ENCODE measurements at places on chromosomes 2 and 18.

GRCh38 chr2:85596026-85596333 is 435 bp downstream of the RNF181 start:
- no peak for DNase-seq

- no peak for DNase-seq
Observed at GRCh38 chr2:170885130-170885791, 43.8 kb upstream of the GORASP2 start.

DNA sequence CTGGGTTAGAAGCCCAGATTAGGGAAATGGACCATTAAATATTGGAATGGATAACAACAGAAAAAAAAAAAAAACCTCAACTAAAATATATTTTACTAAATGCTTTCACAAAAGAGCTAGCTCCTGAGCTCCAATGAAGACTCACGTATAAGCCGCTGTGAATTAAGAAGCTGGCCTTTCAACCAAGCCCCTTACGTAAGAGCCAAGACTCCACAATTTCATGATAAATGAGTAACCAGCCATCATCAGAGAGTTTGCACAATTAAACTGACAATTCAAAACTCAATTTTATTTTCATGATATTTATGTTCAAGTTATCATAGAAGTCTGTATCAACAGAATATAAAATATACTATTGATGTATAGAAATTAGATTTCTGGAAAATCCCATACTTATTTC is 70.7 kb upstream of the HNRNPA3 start:
- DNase-seq = no peak

DNA sequence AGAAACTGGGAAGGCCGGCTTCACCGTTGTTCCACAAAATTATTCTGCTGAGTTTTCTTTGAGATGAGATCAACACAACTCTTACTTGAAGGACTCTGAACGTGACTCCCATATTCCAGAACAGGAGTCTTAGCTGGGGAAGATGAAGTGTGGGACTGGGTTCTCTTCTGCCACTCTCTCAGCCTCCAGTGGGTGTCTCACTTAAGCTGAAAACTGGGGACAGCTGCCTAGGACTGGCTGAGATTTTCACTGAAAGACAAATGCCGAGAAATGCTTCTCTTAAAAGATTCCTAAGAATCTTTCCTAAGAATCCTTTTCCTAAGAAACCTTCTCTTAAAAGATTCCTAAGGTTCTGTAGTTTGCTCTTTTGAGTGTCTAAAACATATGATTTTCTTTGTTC is 156.6 kb upstream of the LHCGR start:
- DNase-seq = no peak

DNA sequence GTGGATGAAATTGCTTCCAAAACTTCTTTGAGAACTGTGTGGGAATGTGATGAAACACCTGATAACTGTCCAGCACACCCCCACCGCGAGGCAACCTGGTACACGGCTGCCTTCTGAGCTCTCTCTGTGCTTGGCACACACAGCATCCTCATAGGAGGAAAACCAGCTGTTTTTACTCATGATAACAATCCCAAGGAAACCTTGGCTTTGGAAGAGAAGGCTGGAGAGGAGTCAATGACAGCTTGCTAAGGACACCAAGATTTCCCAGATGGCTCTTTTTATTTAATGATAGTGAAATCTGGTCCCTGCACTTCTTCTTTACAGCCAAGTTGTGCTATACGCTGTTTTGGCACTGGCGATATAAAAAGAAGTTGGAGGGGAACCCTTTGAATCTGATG is 232.5 kb upstream of the FN1 start:
- DNase-seq = no peak

DNA sequence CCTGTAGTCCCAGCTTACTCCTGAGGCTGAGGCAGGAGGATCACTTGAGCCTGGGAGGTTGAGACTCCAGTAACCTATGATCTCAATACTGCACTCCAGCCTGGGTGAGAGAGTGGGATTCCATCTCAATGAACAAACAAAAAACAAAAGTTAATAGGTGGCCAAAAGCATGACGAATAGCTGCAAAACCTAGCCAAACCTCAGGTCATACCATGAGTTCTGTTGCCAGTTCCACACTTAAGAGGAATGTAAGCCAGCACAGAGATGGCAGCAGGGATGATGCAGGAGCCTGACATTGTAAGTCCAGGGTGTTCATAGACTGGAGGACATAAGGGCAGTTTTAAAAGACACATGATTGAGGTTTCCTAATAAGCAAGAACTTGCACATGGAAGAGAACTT is 55.3 kb upstream of the RMDN2 start:
- DNase-seq = no peak

DNA sequence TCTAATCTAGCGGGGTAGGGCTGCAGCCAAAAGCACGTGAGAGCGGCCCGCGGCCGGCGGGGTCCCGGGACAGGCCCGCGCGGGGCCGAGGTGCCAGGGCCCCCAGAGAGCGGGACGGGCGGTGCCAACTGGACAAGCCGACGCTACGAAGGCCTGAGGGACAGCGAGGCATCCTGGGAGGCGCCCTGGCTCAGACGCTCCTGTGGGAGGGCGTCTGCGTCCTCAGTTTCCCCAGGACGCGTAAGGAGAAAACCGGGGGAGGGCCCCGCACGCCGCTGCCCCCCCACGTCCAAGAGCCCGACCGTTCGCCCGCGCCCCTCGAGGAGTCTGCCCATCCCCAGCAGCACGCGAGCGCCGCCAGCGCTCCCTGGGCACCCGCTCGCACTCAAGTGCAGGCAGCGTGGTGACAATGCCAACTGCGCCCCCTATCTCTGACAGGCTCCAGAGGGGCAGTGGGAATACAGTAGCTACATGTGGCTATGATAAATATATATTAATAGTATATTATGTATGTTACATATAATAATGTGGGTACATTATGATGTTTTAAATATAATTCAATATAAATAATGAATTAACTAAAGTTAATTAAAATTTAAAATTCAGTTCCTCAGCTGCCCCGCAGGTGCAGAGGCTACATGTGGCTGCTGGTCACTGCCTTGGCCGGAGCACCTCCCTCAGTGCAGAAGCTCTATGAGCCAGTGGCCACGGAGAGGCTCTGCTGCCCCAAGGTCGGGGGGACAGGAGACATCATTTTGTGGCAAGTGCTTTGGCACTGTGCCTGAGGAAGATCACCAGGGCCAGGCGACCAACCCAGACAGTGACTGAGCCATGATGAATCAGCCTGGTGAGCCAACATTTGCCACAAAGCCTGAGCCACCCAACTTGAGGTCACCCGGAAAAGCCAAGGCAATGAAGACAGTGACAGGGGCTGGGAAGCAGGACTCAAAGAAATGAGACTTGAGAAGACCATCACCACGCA is 5.5 kb upstream of the SFT2D3 start:
- peak; percentile 61 for DNase-seq

GRCh38 chr2:233013027-233013461 is at the start of gene NGEF:
NGEF (minus strand) TSS chr2:233013256; CDS start chr2:232974890, 38,366 bp downstream.
- no peak for DNase-seq

DNA sequence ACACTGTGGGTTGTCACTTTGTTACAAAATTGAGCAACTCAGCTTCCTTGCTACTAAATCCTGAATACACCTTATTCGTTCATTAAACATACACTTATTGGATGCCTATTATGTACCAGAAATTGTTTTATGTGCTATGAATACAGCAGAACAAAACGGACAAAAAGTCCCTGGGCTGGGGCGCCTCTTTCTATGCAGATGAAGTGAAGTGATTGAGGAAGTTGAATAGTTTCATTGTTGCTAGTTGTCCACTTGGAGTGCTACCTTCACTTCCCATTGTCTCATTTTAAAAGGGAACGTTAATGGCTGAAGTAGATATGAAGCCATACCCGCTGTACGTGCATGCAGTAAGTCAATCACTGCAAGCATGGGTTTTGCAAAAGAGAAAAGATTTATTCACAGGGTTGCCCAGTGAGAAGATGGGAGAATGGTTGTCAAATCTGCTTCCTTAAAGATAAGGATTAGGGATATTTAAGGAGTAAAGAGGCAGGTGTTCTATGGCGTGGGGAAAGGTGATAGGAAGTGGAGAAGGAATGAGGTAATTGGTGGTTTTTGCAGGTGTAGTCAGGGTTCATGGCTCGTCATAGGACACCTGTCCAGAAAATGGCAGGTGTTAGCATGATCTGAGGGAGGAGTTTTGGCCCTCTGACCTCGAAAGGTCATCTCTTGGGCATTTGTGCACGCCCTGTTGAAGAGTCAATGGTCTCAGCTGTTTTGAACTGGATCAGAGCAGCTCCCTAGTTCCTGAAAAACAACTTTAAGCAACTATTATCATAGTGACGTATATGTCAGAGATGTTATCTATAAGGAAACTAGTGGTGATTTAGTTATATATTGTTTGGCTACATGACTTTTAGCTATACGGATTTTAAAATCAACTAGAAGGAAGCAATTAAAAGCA is 23.5 kb downstream of the TRPM8 start:
- no peak for DNase-seq

DNA sequence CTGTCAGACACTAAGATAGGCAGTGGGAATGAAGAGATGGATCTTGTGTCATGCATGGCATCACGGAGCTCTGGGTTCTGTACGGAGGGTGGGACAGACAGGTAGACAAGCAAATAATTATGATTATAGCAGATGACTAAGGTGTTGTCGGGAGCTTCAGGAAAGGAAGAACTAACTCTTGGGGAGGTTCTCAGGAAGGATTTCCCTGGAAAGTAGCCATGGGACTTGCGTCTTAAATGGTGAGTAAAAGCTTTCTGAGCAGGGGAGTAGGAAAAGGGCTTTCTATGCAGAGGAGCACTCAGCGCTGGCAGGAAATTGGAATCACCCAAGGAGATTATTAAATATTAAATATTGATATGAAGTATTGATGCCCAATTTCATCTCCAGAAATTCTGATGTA is 35.5 kb downstream of the ATOH8 start:
- DNase-seq = no peak

DNA sequence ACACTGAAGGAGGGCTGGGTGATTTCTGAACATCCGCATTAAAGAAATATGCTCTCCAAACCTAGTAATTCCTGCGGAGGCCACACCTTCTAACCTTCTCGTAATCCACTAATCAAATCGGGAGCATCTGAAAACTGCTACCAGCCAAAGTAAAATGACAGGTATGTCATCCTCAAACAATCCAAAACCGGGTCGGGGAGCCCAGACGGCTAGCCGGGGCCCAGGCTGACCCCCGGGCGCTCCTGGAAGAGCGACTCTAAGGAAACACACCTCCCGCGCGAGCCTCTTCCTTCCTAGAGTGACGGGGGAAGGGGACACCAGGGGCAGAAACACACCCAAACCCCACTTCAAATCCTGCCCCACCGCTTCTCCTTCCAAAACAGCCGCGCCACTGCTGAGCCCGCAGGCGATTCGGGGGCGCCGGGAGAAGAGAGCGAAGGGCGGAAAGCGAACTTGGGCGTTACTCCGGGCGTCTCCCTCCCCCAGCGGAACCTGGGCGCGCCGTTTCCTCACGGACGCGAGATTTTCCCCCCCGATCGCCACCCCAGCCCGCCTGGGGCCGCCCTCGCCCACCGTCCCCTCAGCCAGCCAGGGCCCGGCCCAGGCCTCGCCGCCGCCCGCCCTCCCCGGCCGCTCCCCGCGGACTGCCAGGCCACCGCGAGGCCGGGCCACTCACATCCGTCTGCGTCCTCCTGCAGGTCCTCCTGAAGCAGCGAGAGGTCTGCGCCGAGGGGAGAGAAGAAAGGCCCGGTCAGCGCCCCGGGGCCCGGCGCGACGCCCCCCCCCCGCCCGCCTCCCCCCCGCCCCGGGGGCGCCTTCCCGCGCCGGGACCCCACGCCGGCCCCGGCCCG is 584 bp downstream of the PPP4R1 start:
- peak; percentile 51 for DNase-seq

GRCh38 chr18:427005-427404 is 73.5 kb downstream of the COLEC12 start:
- peak; percentile 14 for DNase-seq

DNA sequence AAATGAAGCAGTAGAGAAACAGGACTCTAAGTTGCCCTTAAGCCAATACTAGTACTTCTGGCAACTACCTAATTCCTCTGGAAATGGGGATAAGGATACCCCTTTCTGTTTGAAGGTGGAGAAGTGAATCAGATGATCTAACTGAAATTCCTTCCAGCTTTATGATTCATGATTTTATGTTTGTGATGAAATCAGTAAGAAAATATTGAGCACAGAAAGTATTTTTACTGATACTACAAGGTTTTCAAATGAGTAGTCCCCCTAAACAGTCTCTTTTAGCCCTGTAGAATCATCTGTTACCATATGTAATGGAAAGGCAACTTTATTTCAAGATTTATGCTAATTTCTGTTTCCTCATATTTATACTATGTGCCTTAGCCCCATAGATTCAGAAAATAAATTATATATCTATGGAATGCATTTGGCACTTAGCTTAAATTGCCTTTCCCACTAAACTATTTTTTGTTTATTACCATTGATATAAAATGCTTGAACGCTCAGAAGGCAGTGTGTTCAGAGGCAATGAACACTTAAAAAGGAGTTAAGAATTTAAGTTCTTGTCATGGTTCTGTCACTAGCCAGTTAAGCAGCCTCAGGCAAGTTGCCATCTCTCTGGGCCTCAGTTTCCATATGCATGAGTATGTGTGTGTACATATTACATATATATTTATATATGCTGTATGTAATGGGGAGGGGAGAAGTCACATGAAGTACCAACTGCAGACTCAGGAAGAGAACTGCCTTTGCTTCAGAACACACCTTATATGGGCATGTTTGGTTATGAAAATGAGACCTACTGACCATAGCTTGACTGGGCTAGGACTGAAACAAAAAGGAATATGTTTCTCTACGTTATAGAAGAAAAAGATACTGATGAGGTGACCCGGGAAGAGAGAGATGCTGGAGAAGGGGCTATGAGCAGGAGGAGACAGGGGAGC is 97.7 kb downstream of the CDC42EP3 start:
- no peak for DNase-seq

GRCh38 chr2:23824777-23825212 is 102.1 kb downstream of the ATAD2B start:
- DNase-seq = peak; percentile 66

DNA sequence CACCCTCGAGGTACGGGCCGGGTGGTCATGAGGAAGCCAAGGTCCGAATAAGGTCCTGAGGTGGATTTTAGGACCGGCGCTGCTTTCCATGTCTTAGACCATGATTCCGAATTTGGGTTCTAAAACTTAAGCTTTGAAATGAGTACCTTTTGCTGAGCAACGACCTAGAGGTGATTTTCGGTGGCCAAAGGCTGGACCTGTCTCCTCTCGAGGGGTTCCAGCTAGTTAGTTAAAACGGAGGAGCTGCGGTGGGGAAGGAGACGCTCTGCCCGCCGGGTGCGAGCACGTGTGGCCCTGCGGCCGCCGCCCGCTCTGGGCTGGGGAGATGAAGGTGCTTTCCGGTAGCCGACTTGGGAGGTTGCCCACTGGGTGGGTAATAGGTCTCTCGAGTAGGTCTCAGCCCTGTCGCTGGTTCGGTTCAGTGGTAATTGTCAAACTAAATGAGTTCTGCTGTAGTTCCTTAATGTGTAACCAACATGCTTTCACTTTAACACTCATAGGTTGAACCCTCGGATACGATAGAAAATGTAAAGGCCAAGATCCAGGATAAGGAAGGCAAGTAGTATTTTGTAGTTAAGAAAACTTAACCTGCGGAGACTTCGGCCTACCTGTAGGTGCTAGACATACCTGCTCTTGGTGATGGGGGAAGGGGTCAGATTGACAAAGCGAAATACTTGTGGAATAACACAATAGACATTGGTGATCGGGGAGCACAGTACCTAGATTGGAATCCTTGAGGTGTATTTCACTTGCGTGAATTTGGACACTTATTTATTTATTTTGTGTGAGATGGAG is 572 bp downstream of the RPS27A start:
- peak; percentile 44 for DNase-seq

- DNase-seq = peak; percentile 6
Observed at GRCh38 chr2:210445116-210445707, 31.3 kb downstream of the LANCL1 start.

- no peak for DNase-seq
Observed at GRCh38 chr2:236844711-236845110, 241.0 kb upstream of the COPS8 start.

GRCh38 chr2:157751462-157752058 is 122.9 kb upstream of the ACVR1C start:
- DNase-seq = peak; percentile 10
